ENCODE measurements at places on chromosomes 2 and 18.

DNA sequence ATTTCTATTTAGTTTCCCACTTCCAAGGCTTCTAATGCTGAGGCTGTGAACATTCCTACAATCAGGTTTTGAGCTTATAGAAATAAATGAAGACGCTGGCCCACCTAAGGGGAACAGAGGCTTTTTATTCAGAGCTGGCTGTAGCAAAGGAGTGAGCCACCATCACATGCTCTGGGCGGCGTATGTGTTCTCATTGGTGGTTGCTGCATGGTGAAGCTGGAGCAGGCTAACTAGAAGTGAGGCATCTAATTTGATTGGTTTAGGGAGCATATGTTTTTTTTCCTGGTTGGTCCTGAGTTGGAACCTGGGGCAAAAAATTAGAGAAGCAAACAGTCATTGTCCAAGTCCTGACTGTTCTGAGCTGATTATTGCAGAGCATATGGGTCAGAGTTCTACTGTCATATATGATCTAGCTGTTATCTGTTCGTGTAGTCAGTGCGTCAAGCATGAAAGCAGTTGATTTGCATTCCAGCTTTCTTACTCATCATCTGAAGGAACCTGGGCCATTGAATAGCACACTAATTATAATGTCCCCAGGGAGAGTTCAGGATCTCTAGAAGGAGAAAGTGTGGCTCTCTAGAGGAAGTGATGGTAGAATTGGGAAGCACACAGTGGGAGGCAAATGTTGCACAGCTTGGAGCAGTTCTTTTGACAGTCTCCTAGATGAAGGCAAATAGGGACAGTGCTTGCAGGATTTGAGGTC is 279.6 kb downstream of the PARD3B start:
- peak; percentile 28 for DNase-seq

- DNase-seq = no peak
Measured at GRCh38 chr18:61754039-61754583, 138.7 kb downstream of the RNF152 start.

- DNase-seq = no peak
Measured at GRCh38 chr2:120556911-120557310, 178.8 kb upstream of the GLI2 start.

DNA sequence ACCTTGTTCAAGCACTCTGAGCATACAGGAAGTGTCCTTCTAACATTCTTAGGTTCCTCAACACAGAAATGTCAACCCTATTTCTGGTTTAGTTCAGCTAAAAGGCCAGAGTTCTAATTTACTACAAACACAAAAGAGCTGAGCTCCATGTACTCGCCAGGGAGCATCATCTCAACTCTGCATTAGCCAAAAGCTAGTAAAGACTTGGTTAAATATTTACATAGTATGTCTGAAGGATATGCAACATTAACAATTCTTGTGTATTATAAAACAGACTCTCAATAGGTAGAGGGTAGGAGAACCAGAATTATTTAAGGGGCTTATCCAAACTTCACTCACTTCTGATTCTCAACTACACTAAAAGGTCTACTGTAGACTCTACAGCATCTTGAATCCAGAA is 154.6 kb downstream of the THADA start:
- DNase-seq = no peak

- no peak for DNase-seq
Measured at GRCh38 chr2:9570182-9571060, 14.8 kb upstream of the ADAM17 start.

DNA sequence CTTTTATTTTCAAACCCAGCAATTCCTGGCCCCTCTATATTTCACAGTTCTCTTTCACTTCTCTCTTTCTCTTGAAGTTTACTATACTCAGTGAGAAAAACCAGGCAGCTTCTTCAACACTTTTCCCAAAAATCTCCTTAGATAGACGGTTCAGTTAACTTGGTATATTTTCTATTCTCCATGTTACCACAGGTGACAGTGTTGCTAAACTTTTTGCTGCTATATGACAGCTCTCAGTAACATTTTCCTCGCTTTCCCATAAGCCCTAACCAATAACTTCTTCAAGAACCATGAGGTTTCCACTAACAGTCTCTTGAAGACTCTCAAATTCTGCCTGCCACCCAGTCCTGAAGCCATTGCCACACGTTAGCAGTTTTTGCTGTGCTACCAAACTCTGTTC is 45.8 kb downstream of the CYBRD1 start:
- no peak for DNase-seq

DNA sequence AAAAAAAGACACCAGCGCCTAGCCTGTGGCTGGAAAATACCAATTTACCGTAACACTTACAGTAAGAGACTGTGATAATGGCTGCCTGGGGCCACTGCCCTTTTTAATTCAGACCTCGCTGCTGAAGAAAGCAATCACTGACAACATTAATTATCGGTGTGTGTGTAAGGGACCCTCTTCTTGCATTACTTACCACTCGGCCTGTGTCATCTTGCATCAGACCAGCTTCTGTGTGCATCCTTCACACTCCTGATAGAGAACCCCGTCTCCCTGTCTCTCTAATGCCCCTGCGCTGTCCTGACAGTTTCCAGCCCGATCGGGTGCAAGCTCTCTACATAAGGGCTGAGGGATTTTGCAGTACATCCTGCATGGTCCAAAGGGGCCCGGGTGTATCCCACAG is 124.4 kb downstream of the ZNF516 start:
- no peak for DNase-seq

- DNase-seq = peak; percentile 55
Measured at GRCh38 chr2:224946895-224947294, 95.4 kb downstream of the DOCK10 start.

GRCh38 chr18:73283788-73284187 is 416.0 kb upstream of the NETO1 start:
- DNase-seq = no peak

DNA sequence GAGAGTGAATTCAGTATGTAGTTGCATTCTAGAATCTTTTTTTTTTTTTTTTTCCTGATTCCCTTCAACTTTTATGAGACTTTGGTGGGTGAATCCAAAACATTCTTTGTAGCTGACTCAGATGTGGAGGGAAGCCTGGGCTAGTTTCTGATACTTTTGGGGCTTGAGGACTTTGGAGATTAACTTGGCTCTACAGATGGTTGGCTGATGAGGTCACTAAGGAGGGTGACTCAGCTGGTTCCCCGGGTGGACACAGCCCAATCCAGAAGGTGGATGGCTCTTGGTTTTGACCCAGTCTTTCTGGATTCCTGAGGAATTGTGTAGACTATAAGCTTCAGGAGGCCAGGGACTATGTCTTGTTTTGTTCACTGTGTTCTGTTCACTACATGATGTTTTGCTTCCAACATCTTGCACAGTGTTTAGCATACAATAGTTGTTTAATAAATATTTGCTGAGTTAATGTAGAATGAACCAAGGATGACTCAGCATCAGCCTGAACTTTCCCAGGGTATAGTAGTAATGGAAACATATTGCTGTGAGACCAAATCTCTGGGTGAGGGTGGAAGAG is 30.5 kb downstream of the LAMA3 start:
- DNase-seq = peak; percentile 98

DNA sequence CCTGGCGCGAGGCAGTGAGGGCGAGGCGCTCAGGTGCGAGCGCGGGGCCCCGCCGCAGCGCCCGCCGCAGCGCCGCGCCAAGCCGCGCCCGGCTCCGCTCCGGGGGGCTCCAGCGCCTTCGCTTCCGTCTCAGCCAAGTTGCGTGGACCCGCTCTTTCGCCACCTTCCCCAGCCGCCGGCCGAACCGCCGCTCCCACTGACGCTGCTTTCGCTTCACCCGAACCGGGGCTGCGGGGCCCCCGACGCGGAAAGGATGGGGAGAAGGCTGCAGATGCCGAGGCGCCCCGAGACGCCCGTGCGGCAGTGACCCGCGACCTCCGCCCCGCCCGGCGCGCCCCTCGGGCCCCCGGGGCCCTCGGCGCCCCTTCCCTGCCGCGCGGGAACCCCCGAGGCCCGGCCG is 328 bp upstream of the INHBB start:
- DNase-seq = no peak

Measured in brain microvascular endothelial cell (primary cell).